IMR-90 (cell line): ENCODE measurements at places on chromosomes 2 and 18.

- no peak for DNase-seq
These were observed 47.4 kb downstream of the VWA3B start for GRCh38 chr2:98134172-98135005.

DNA sequence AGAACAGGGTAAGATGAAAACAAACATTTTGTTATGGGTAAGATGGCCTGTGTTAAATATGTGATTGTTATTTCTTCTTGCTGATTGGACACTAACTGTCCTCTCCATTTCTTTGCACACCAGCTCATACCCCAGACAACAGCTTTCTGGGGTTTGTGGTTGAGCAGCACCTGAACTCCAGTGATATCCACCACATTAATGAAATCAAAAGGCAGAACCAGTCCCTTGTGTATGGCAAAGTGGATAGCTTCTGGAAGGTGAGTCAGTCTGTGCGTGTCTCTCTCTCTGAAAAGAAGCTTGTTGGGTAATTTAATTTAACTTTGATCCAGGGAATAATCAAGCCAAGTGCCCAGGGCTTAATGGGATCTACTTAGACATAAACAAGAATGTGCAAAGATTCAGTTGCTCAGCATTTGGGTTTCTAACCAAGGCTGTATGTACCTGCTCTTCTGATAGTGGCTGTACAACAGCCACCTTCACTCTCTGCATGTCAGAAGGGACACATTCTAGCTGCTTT is 108.3 kb downstream of the MGAT5 start:
- DNase-seq = no peak

- DNase-seq = no peak
These were observed 49.4 kb downstream of the AOX1 start for GRCh38 chr2:200635251-200635650.

DNA sequence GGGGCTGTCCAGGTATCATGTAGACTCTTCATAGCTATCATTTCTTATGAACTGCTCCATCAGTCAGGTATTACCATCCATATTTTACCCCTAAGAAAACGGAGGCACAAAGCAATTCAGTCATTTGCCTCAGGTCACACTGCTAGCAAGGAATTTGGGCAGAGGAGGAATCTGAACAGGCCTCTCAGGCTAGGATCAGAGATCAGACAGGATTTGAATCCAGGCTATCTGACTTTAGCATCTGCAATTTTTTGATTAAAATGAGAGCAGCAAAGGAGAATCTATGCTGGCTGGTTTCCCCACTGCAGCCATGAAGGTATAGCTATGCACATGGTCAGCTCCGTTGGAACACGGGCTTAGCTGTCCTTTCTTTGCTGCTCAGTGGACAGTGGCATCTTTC is 60.1 kb downstream of the TACR1 start:
- DNase-seq = no peak

- no peak for DNase-seq
These were observed 211.0 kb downstream of the TGIF1 start for GRCh38 chr18:3660739-3661515.

GRCh38 chr2:100887713-100888495 is 68.0 kb downstream of the NPAS2 start:
- DNase-seq = no peak

DNA sequence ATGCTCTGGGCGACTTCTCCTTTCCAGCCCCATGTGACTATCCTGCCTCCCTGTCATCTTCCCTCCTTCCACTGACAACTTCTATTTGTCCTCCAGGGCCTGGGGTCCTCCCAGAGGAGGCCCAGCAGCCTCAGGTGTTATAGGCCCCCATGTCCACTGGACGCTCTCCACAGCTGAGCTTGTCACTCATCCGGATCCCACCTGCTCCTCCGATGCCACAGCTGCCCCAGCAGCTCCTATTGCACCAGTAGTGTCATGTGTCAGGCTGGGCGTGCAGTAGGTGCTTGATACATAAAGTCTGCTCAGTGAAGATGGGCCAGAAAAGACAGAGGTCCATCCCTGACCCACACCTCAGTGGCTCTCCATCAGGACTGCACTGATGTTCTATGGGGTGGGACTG is 305.7 kb upstream of the MYT1L start:
- no peak for DNase-seq

DNA sequence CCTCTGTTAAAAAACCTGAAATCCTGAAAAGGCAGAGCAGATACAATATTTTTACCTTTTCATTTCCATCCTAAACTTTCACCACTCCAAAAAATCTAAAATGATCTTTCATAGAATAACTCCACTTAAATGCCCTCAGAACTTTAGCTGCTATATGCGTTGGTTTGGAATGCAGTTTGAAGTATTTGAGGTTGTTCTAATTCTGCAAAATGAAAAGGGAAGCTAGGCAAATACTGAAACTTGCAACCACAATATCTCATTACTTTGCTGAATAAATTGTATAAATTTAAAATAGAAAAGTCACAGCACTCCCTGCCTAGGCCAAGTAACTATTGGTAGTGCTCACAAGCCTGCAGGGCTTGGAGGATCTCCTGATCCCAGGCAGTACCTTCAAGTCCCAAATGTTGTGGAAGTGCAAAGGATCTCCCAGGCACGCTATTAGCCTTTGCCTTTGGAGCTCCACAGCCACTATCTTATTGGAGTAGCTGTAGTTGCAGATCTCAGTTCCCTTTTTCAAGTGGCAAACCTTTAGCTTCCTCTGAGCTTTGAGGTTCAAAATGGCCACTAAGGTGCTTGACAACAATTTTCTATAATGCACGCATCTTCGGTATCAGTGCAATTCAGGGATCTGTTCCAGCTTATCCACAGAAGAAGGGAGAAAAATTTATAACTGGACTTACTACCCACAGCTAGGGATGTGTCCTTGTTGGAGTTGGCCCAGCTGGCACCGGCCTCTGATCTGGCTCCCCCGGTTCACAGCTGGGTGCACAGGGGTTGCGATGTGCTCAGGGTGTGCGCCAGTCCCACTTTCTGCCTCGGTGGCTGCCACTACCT is 43.4 kb upstream of the ANKRD62 start:
- DNase-seq = no peak
